AG20443 (cell line): ENCODE measurements at places on chromosomes 16 and 17.

GRCh38 chr16:8739989-8740704, 57.3 kb downstream of the TMEM186 start:
- no peak for DNase-seq

DNA sequence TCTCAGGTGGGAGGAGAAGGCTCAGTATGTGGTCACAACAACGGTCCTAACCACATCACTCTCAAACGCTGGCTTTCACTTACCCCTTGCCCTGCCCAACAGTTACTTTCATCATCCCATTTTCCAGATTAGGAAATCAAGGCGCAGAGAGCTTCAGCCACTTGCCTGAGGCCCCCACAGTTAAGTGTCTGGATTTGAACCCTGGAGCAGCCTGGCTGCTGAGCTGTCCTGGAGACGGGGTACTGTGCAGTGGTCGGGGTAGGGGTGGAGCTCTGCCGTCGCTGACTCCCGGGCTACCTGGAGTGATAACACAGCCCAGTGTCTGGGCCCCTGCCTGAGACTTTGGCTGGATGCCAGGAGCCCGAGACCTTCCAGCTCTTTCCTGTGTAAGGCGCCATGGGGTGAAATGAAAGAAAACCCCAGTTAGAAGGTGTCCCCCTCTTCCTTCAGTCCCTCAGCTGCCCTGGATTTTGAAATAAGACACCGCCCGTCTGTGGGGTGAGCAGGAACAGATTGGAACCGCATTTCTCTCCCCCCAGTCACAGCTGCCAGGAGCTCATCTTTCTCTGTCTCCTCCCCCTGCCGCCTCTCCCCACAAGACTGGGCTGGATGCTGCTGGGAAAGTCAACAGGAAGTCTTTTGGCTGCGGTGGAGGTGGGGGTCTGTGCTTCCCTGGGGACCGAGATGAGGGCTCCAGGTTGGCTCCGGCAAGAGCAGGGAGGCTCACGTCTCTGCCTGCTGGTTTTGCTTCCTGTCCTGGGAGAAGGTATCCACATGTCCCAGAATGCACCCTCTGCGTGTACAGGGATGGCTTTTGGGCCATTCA, 280.2 kb downstream of the SEC14L1 start:
- peak; percentile 77 for DNase-seq

DNA sequence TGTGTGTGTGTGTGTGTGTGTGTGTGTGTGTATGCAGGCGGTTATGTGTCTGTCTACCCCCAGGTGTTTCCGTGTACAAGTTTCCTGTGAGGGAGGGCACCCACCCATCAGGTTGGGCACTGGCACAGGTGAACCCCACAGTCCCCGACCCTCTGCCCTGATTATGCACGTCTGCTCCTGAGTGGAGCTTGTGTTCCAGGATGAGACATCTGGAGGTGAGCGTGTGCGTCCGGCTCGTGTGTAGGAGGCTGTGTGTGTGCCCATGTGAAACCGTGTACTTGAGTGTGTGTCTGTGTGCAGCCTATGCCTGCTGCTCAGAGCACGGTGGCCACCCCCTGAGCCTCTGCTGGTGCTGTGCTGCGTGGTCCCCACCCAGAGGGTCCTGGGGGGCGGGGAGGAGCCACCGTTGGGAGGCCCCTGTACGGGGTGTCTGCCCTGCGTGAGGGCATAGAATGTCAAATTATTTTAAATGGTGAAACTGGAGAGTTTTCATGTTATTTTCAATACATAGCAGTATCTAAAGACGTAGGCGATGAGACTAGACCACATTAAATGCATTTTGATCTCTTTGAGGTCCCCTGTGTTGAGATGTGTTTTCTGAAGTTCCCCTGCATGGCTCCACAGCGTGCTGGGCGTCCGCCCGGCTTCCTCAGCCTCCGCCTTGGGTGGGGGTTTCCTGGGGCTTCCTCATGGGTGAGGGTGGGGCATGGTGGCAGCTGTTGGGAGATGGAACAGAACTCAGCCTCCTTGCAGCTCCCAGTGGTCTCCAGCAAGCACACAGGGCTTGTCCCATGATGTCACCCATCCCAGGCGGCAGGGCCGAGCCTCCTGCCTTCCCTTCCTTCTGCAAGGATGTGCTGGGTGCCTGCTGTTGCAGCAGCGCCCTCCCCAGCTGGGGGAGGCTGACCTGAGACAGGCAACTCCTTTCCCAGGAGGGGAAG, 43.4 kb downstream of the KCNJ12 start:
- no peak for DNase-seq

GRCh38 chr17:39946551-39947330, 16.1 kb upstream of the GSDMA start:
- DNase-seq, result no peak

- DNase-seq, result no peak
Observed at GRCh38 chr16:86827521-86827920, 249.2 kb downstream of the FOXL1 start.

GRCh38 chr16:53836142-53836541, 132.2 kb downstream of the FTO start:
- DNase-seq, result no peak

DNA sequence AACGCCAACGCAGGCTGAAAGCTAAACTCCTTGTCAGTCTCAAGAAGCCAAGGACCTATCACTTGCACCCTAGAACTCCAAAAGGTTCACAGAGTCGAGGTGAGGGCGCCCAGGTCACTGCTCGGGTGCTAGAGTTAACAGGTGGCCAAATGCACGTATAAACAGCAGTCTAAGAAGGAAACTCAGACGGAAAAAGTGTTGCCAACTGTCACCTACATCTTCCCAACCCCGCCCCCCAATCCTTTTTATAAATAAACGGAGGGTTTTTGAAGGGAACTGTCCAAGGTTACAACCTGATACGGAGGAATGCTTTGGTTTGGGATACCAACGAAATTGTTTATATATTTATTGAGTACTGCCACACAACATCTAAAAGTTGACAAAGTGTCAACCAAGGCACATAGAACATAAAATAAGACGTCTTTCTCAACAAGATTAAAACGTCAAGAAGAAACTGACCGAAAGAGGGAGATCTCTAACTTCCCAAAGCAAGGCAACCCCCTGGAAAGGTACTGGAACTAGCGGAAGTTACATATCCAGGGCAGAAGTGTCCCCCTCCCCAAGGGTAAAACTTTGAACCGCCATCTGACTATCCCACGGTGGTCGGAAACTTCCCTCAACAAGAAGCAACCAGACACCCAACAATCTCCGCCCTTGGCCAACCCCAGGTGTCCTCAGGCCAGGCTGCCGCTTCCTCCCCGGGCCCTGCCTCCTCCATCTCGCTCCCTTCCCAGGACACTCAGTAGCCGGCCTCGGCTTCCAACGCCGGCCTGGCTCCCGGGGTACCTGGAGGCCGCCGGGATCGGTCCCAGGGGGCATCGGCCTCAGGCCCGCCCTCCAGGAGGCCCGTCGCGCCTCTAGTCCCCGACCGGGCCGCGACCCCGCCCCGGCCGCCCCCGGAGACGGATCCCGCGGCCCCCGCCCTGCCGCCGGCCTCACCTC, 982 bp downstream of the SPAG9 start:
- DNase-seq, result peak; percentile 30
